ENCODE measurements at places on chromosomes 4 and X. TPM values are rescaled to one million over a fixed set of nuclear protein-coding genes. Genes with fewer than 3 reads are reported as not detected.

CYBB gene
- total RNA-seq = not detected

FOXP3 gene
- not detected for total RNA-seq

FAM184B gene
- under 0.01 TPM for total RNA-seq

FANCB gene
- total RNA-seq = 15.9 TPM

CT83 gene
- not detected for total RNA-seq

MTMR8 gene
- 2.1 TPM for total RNA-seq

FGA gene
- total RNA-seq = not detected

TNIP2 gene
- total RNA-seq = 62.5 TPM

MAGEA3 gene
- total RNA-seq = not detected

ALB gene
- total RNA-seq = 0.13 TPM

ITM2A gene
- total RNA-seq = 40.1 TPM

GALNT7 gene
- 81.7 TPM for total RNA-seq

NSG1 gene
- 30.6 TPM for total RNA-seq

PDE6B gene
- 1.1 TPM for total RNA-seq

FAM9C gene
- 0.50 TPM for total RNA-seq

NDNF gene
- not detected for total RNA-seq

DYNLT3 gene
- total RNA-seq = 38.3 TPM

XPNPEP2 gene
- total RNA-seq = not detected

CT47B1 gene
- total RNA-seq = not detected

TAF7L gene
- 2.4 TPM for total RNA-seq

UGT2B10 gene
- total RNA-seq = not detected

ZNF330 gene
- total RNA-seq = 31.1 TPM

ADGRG2 gene
- not detected for total RNA-seq

BEX2 gene
- 0.29 TPM for total RNA-seq

TDO2 gene
- total RNA-seq = not detected

FATE1 gene
- total RNA-seq = not detected

PAGE2 gene
- not detected for total RNA-seq

MAGEB2 gene
- total RNA-seq = not detected

DMP1 gene
- total RNA-seq = not detected

GABRG1 gene
- not detected for total RNA-seq

NUDT11 gene
- 9.0 TPM for total RNA-seq

FAM3A gene
- total RNA-seq = 14.5 TPM

HMGN5 gene
- total RNA-seq = 2.7 TPM

SOX3 gene
- not detected for total RNA-seq

Data from thoracic aorta endothelial cell (primary cell).